ENCODE measurements at places on chromosomes 7 and 10. TPM values are rescaled to one million over a fixed set of nuclear protein-coding genes. Genes with fewer than 3 reads are reported as not detected.

The INMT gene
- total RNA-seq: 113 TPM

DNA sequence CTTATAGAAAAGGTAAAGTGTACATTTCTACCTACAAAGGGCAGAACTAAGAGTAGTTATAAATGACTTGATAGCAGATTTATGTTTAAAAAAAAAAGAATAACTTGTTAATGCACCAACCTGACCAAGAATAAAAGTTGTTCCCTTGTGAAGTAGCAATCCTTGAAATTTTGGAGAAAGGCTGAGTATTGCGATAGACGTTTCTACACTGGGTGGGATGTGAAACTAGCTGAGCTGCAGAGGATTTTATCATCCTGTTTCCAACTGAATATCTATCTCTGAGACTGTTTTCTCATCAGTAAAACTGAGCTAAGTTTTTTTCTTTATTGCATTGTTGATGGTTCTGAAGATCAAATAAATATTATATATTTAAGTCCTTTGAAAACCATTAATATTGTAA is 14.6 kb downstream of the MDFIC start:
- H3K36me3 ChIP-seq: no peaks in the 10 kb centered on the region
- peaks cover 36% of the 10 kb centered on the region for H3K4me1 ChIP-seq
- DNase-seq: no peak

- no peaks in the 10 kb centered on the region for H3K27me3 ChIP-seq
- H3K27ac ChIP-seq: no peak overlapping the region
- no peak for DNase-seq
- no peaks in the 10 kb centered on the region for H3K36me3 ChIP-seq
- no peak overlapping the region for H3K4me3 ChIP-seq
- no peaks in the 10 kb centered on the region for H3K4me1 ChIP-seq
Observed at GRCh38 chr7:99209781-99210180, 1.9 kb upstream of the KPNA7 start.

DNA sequence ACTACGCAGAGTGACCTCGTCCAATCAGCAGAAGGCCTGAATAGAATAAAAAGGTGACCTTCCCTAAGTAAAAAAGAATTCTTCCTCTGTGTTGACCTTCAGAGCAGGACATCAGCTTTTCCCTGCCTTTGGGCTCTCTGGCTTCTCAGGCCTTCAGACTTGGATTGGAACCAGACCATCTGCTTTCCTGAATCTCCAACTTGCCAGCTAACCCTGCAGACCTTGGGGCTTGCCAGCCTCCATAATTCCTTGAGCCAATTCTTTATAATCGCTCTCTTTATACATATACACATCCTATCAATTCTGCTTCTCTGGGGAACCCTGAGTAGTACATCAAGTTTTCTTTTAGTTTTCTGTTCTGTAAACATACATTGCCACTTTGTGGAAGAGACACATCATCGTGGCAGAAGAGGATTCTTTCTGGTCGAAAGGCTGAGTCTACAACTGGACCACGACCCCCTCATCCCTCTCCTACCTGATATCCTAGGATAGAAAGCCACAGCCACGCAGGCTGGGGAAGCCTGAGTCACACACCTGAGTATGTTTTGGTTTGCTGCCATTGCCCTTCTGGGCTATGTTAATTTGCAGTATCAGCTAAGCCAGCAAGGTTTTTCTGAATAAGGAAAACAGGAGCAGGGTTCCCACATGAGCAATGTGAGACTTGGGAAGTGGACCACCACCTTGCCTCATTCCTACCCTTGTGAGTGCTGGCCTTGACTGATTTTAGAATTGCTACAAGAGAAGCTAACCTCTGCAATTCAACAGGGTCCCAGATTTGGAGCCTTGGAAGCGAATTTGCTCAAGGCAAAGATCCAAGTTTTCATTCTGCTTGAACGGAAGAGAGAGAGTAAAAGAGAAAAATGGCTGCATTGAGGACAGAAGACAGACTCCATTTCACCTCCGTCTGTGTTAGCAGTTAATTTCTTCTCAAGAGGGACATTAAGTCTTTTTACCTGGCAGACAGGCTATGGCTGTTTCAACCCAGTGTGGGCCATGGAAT is 445.2 kb upstream of the FZD8 start:
- no peaks in the 10 kb centered on the region for H3K4me1 ChIP-seq
- no peaks in the 10 kb centered on the region for H3K36me3 ChIP-seq
- no peak overlapping the region for H3K4me3 ChIP-seq
- H3K27me3 ChIP-seq: no peaks in the 10 kb centered on the region
- H3K27ac ChIP-seq: no peak overlapping the region
- no peak for DNase-seq

DNA sequence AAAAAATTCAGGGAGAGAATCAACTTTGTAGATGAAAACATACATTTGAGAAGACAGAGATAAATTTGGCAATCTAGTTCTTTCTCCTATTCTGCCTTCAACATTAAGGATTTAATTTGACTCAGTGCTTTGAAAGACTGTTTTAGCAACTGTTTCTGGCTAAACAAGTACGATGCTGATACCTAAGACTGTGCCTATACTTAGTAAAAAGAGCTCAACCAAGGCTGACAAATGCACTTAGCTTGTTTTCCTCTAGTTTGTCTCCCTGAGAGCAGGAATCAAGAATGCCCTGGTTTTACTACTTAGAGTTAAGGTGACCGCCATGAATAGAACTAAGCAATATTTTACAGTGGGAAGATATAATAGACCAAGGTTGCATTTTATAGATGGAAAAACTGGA is 49.5 kb downstream of the NRP1 start:
- H3K4me1 ChIP-seq: peaks cover 24% of the 10 kb centered on the region
- H3K36me3 ChIP-seq: no peaks in the 10 kb centered on the region
- no peaks in the 10 kb centered on the region for H3K27me3 ChIP-seq
- no peak overlapping the region for H3K4me3 ChIP-seq
- DNase-seq: no peak

GRCh38 chr7:122864016-122864415 is 22.2 kb downstream of the CADPS2 start:
- H3K4me3 ChIP-seq: no peak overlapping the region
- DNase-seq: no peak
- H3K27ac ChIP-seq: no peak overlapping the region
- no peaks in the 10 kb centered on the region for H3K36me3 ChIP-seq
- no peaks in the 10 kb centered on the region for H3K4me1 ChIP-seq
- no peaks in the 10 kb centered on the region for H3K27me3 ChIP-seq

DNA sequence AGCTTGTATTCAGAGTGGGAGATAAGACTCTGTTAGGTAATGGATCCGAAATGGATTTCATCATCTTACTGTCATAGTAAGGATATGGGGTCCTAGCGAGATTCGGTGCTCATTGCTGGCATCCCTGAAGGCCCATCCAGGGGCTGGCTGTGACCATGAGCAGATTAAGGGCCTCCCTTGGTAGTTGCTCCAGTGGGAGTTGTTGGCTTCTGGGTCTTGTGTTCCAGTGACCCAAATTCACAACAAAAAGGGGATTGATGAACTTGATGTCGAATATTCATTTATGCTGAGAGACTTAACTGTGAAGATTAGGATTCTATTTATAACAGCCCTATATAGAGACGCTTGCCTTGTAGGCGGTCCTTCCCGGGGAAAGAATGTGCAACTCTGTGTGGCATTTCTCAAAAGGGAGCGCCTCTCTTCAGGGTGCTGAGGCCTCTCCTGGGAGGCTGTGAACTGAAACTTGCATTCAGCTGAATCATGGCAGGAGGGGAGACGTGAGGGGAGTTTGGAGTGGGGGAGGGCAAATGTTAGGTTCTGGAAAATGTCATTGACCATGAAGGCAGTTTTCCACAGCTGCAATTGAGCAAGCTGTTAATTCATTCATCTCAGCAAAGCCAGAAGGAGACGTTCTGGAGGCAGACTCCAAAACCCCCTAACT is 233.1 kb upstream of the FZD8 start:
- no peak for DNase-seq
- no peak overlapping the region for H3K4me3 ChIP-seq
- no peaks in the 10 kb centered on the region for H3K36me3 ChIP-seq
- no peaks in the 10 kb centered on the region for H3K27me3 ChIP-seq
- peak overlapping the region; percentile 20 for H3K27ac ChIP-seq

DNA sequence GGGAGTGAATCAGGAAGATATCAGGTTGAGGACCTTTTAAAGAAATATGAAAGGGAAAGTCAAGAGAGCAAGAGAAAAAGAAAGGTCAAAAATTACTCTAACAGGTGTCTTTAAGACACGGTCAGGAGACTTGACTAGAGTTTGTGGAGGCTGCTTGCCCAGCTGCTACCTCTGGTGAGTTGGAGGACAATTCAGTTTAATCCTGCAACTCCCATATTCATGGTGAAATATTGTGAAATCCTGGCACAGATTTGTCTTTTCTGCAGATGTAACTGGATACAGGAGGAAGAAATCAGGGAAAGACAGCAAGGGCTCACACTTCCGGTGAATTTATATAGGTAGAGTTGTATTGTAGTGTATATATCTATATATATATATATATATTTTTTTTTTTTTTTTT is 93.5 kb downstream of the AKAP9 start:
- no peaks in the 10 kb centered on the region for H3K4me1 ChIP-seq
- no peak for DNase-seq
- no peak overlapping the region for H3K27ac ChIP-seq
- no peaks in the 10 kb centered on the region for H3K36me3 ChIP-seq

The COBL gene
- total RNA-seq: 18.1 TPM

- no peak overlapping the region for H3K4me3 ChIP-seq
- no peaks in the 10 kb centered on the region for H3K4me1 ChIP-seq
- no peaks in the 10 kb centered on the region for H3K36me3 ChIP-seq
- no peak for DNase-seq
- H3K27me3 ChIP-seq: no peaks in the 10 kb centered on the region
- no peak overlapping the region for H3K27ac ChIP-seq
Observed at GRCh38 chr10:90437452-90437851, 420.4 kb downstream of the HTR7 start.

The GPR146 gene
- 91.8 TPM for total RNA-seq

- H3K36me3 ChIP-seq: no peaks in the 10 kb centered on the region
- peaks cover 77% of the 10 kb centered on the region for H3K4me1 ChIP-seq
- no peak overlapping the region for H3K4me3 ChIP-seq
- DNase-seq: no peak
- no peak overlapping the region for H3K27ac ChIP-seq
Observed at GRCh38 chr10:119346095-119346832, 138.9 kb downstream of the GRK5 start.

The PALD1 gene
- total RNA-seq: 5.4 TPM

GRCh38 chr7:124856299-124856888 is 73.2 kb downstream of the POT1 start:
- H3K36me3 ChIP-seq: no peaks in the 10 kb centered on the region
- no peak for DNase-seq
- no peak overlapping the region for H3K27ac ChIP-seq
- no peaks in the 10 kb centered on the region for H3K4me1 ChIP-seq

GRCh38 chr10:66982792-66983474 is 57.1 kb downstream of the LRRTM3 start:
- no peaks in the 10 kb centered on the region for H3K27me3 ChIP-seq
- DNase-seq: no peak
- H3K36me3 ChIP-seq: no peaks in the 10 kb centered on the region
- no peaks in the 10 kb centered on the region for H3K4me1 ChIP-seq
- no peak overlapping the region for H3K27ac ChIP-seq

GRCh38 chr7:3028071-3028757 is 15.5 kb downstream of the CARD11 start:
- H3K4me1 ChIP-seq: peaks cover 4% of the 10 kb centered on the region
- H3K4me3 ChIP-seq: no peak overlapping the region
- no peak overlapping the region for H3K27ac ChIP-seq
- H3K27me3 ChIP-seq: no peaks in the 10 kb centered on the region
- no peaks in the 10 kb centered on the region for H3K36me3 ChIP-seq

- H3K4me3 ChIP-seq: no peak overlapping the region
- no peak for DNase-seq
- H3K36me3 ChIP-seq: no peaks in the 10 kb centered on the region
- H3K4me1 ChIP-seq: no peaks in the 10 kb centered on the region
- no peak overlapping the region for H3K27ac ChIP-seq
Observed at GRCh38 chr7:38461887-38462286, 169.3 kb downstream of the AMPH start.

GRCh38 chr7:101111261-101111660 is 15.6 kb upstream of the SERPINE1 start:
- H3K4me1 ChIP-seq: peaks cover 4% of the 10 kb centered on the region
- no peak overlapping the region for H3K4me3 ChIP-seq
- no peaks in the 10 kb centered on the region for H3K36me3 ChIP-seq
- no peak for DNase-seq
- peak overlapping the region; percentile 58 for H3K27ac ChIP-seq
- no peaks in the 10 kb centered on the region for H3K27me3 ChIP-seq

- H3K4me1 ChIP-seq: no peaks in the 10 kb centered on the region
- no peak overlapping the region for H3K4me3 ChIP-seq
- no peak overlapping the region for H3K27ac ChIP-seq
- no peaks in the 10 kb centered on the region for H3K36me3 ChIP-seq
- DNase-seq: no peak
- no peaks in the 10 kb centered on the region for H3K27me3 ChIP-seq
Observed at GRCh38 chr7:98830972-98831548, 38.8 kb downstream of the TMEM130 start.

The IDI2 gene
- not detected for total RNA-seq

GRCh38 chr10:133141958-133142340 is 18.1 kb upstream of the KNDC1 start:
- no peaks in the 10 kb centered on the region for H3K4me1 ChIP-seq
- H3K27ac ChIP-seq: no peak overlapping the region
- DNase-seq: no peak
- H3K27me3 ChIP-seq: no peaks in the 10 kb centered on the region
- H3K4me3 ChIP-seq: no peak overlapping the region

The PTN gene
- 10.0 TPM for total RNA-seq

DNA sequence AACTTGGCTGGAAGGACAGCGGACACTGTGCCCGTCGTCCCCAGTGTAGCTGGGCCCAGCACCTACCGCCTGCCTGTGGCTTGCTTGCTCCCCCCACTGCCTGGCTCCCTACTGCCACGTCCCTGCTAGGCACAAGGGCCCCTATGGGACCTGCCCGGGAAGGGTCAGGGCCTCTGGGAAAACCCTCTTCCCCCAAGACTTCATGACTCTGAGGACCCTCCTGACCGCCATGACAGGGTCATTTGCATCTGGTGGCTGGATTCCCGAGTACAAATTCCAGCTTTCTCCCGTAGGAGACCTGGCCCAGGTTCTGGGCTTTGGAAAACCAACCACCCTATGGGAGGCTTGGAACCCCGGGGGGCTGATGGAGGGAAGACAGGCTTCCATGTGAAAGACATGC is 1.4 kb upstream of the MMD2 start:
- DNase-seq: no peak
- H3K36me3 ChIP-seq: no peaks in the 10 kb centered on the region
- no peak overlapping the region for H3K4me3 ChIP-seq
- H3K27me3 ChIP-seq: peaks cover 48% of the 10 kb centered on the region
- H3K4me1 ChIP-seq: peaks cover 19% of the 10 kb centered on the region
- no peak overlapping the region for H3K27ac ChIP-seq

The C10orf71 gene
- total RNA-seq: not detected

GRCh38 chr10:132544744-132545658 is 7.4 kb downstream of the INPP5A start:
- H3K36me3 ChIP-seq: no peaks in the 10 kb centered on the region
- no peak overlapping the region for H3K4me3 ChIP-seq
- H3K27me3 ChIP-seq: no peaks in the 10 kb centered on the region
- peaks cover 51% of the 10 kb centered on the region for H3K4me1 ChIP-seq
